ENCODE measurements at places on chromosomes 4 and X.

DNA sequence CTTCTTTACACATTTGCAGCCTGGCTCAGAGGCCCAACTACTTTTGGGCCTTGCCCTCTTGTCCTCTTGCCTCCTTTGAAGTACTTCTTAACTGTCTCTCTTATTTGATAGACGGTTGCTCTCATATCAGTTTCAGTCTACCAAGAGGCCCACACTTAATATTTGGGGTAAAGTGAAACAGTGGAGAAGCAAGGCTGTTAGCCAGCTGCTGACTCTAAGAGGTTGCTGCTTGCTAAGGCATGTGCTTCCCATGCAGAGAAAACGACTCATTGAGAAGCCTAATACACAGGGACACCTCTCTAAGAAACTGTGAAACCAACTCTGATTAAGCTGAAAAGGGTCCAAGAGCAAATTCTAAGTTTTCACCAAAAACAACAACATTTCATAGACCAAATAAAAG, 94.6 kb downstream of the PPP3CA start:
- DNase-seq: no peak

GRCh38 chr4:53786632-53787031, 195.3 kb upstream of the LNX1 start:
- DNase-seq: no peak

DNA sequence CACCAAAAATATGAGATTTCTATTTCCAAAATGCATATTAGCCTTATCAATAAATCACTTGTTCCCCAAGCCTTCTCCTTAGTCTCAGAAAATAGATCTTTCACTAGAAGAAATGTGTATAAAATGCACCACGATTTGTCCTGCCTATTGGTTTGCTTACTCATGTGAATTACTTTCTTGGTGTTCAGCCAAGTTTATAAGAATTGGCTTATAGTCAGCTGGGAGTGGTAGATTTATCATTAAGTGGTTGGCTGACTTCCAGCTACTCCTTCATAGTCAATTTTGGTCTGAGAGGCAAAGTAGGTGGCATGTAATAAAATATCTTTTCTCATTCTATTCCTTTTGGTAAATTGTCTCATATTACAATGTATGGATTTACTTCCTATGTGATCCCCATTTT, 1.3 kb downstream of the SULT1E1 start:
- no peak for DNase-seq

- no peak for DNase-seq
These were observed 27.7 kb downstream of the FNIP2 start for GRCh38 chr4:158796370-158797140.

GRCh38 chr4:155658681-155659064, 8.0 kb upstream of the GUCY1A1 start:
- no peak for DNase-seq

DNA sequence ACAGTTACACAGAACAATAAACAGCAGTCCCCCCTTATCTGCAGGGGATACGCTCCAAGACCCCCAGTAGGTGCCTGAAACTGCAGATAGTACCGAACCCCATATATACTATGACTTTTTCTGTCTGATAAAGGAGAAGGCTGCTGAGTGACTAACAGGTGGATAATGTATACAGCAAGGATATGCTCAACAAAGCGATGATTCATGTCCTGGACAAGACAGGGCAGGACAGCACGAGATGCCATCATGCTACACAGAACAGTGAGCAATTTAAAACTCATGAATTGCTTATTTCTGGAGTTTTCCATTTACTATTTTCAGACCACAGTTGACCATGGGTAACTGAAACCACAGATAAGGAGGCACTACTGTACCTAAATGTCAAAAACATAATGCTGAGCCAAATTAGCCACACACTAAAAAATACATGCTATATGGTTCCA, 76.1 kb downstream of the MANBA start:
- no peak for DNase-seq

GRCh38 chr4:122674371-122674770, 53.5 kb upstream of the IL21 start:
- DNase-seq: no peak

DNA sequence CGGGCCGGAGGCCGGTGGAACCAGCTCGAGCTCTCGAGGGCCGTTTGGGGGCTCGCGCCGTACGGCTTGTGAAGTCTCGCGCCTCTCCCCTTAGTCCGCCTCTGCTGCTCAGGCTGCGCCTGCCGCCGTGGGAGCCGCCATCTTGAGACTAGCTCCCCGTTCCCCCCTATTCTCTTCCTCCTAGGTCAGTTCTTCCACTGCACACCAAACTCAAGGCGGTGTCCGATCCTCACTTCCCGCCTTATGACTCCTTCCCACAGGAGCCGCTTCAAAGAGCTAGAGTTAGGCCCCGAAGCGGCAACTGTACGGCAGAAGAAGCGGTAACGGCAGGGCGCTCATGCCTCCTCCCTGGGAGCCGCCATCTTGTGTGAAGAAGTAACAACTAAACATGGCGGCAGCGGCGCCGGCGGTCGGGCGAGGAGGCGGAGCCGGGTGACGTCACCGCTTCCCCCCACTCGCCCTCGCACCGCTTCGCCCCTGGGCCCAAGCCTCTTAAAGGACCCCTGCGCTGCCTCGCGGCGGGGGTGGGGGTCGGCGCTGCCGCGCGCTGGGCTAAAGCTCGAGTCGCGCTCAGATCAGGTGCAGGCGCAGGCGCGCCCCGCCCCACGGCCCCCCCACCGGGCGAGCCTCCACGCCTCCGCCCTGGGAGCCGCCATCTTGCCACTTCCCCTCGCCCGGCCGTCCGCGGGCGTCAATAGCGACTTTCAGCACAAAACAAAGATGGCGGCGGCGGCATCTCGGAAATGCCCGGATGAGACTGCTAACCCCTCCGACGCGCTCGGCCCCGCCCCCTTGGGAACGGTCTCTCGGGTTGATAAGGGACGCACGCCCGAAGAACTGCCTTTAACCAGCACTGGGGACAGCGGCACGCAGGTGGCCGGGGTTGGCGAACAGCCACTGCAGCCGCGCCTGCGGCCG, at the start of gene HCFC1:
Gene HCFC1 (minus strand): TSS at position 369 of the 918 bp plus-strand sequence. CDS start 978 bp downstream, outside the sequence.
- DNase-seq: peak; percentile 87

DNA sequence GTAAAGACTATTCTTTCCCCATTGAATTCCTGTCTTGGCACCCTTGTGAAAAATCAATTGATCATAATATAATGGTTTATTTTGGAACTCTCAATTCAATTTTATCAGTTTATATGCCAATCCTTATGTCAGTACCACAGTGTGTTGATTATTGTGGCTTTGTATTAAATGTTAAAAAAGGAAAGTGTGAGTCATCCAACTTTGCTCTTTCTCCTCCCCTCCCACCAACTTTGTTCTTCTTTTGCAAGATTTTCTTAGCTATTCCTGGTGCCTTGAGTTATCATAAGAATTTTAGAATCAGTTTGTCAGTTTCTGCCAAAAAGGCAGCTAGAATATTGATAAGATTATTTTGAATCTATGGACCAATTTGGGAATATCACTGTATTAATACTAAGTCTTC, 11.2 kb upstream of the RNF175 start:
- DNase-seq: no peak

DNA sequence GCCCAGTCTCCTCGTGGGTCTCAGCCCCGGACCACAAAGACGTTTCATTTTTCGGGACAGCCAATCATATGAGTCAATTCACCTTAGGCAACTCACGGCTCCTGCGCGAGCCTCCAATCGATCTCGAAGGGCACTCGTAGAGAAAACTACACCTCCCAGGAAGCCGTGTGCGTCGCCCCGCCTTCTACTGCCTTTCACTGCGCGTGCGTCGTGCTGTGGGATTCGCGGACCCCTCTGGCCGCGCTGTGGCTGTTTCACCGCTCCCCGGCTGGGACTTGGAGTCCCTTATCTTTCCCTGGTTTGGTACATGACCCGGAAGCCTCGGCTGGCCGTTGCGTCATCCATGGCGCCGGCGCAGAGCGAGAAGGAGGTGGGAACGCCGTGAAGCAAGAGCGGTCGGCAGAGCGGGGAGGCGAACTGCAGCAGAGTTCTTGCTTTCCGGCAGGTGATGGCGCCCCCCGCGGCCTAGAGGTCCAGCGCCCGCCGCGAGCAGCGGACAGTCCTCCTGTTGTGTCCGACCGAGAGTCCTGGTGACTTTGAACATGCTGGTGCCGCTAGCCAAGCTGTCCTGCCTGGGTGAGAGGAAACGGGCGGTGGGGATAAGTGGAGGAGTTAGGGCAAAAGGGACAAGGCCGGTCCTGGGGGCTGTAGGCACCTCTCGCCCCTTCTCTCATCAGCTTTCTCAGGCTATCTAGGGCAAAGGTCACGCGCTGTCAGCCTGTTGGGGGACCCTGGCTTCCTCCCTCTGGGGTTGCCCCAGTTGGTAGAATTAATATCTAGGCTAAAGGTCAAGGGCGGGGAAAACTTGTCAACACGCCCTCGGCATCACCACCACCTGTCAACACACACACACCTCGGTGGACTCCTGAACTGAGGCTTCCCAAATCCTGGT, at the start of gene ETFDH:
Gene ETFDH (plus strand): TSS at position 382 of the 892 bp plus-strand sequence. CDS start 161 bp downstream, at position 543.
- peak; percentile 98 for DNase-seq

DNA sequence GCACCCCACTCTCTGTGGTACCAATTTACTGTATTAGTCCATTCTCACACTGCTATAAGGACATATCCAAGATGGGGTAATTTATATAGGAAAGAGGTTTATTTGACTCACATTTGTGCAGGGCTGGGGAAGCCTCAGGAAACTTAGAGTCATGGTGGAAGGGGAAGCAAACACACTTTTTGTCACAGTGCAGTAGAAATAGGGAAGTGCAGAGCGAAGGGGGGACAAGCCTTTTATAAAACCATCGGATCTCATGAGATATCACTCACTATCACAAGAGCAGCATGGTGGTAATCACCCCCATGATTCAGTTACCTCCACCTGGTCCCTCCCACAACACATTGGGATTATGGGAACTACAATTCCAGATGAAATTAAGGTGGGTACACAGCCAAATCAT, 766.9 kb upstream of the PCDH10 start:
- no peak for DNase-seq

- no peak for DNase-seq
These were observed 34.5 kb downstream of the PIGG start for GRCh38 chr4:533318-534100.

DNA sequence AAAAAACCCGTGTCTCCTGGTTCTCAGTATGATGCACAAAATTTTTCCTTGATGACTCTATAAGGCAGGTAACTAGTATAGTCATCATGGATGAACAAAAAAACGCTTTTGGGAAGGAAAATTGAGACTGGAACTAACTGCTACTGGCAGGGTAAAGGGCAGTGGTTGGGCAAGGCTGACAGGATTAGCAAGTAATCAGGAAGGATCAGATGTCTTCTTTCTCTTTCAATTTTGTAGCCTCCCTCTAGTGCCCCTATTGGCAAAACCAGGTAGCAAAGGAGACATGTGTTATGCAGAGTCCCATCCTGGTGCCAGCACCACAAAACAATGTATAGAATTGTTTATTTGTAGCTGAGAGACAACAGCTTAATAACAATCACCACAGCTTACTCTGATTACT, 12.8 kb upstream of the SLITRK4 start:
- DNase-seq: no peak

- peak; percentile 37 for DNase-seq
These were observed 82.8 kb downstream of the NAT8L start for GRCh38 chr4:2141762-2142451.

- no peak for DNase-seq
These were observed 25.8 kb downstream of the DOCK11 start for GRCh38 chrX:118521435-118521834.

- no peak for DNase-seq
These were observed 70.3 kb downstream of the ACOX3 start for GRCh38 chr4:8370106-8370787.

- no peak for DNase-seq
These were observed 272.1 kb downstream of the RAPGEF2 start for GRCh38 chr4:159374749-159375530.

- DNase-seq: no peak
These were observed 15.1 kb downstream of the LNX1 start for GRCh38 chr4:53576071-53576617.

- DNase-seq: no peak
These were observed 64.5 kb downstream of the GPRIN3 start for GRCh38 chr4:89242864-89243732.

GRCh38 chrX:109841869-109842579, 109.0 kb upstream of the ACSL4 start:
- no peak for DNase-seq

DNA sequence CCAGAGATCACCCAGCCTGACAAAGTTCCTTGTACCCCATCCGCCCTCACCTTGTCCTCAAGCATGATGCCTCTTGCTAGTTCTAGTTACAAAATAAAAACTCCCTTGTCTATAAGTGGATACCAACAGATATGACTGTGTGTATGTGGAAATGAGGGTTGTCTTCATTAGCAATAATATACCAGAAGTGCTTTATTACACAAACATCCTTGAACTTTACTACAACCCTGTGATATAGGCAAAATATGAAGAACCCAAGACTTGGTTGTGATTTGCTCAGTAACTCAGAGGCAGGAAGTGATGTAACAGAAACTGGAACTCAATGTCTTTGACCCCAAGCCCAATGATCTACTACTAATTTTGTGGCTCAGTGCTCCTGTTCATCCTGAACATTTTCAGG, 97.6 kb downstream of the AKAP4 start:
- no peak for DNase-seq

DNA sequence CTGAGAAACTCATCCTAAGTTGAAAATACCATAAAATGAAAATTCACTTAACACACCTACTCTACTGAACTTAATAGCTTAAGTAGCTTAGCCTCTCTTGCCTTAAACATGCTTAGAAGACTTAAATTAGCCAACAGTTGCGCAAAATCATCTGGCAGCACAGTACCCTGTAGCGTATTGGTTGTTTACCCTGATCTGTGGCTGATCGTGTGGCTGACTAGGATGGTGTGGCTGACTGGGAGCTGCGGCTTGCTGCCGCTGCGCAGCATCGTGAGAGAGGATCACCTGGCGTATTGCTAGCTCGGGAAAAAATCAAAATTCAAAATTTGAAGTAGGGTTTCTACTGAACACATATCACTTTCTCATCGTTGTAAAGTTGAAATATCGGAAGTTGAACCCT, 6.3 kb downstream of the RUFY3 start:
- DNase-seq: no peak

- DNase-seq: peak; percentile 51
These were observed 134.9 kb downstream of the STOX2 start for GRCh38 chr4:184039963-184040383.

DNA sequence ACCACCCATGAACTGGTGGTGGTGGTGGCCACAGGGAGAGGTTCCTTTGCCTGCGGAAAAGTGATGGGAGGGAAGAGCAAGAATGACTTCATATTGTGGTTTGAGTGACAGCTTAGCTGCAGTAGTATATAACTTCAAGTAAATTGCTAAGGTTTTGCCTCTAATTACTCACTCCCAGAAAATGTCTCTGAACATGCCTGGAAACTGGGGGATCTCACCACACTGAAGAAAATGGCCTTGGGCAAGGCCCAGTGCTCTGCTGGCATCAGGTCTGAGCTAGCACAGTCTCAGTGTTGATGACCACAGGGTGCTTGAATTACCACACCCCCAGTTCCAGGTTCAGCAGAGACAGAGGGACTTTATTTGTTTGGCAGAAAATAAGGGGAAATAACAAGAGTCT, 2085.4 kb downstream of the ARAP2 start:
- DNase-seq: no peak

GRCh38 chr4:48692897-48693296, 87.2 kb downstream of the FRYL start:
- no peak for DNase-seq
